NCI-H2081 (cell line): ENCODE measurements at places on chromosomes 6 and 20.

GRCh38 chr6:12613811-12614210 is 102.8 kb upstream of the PHACTR1 start:
- DNase-seq: no peak

DNA sequence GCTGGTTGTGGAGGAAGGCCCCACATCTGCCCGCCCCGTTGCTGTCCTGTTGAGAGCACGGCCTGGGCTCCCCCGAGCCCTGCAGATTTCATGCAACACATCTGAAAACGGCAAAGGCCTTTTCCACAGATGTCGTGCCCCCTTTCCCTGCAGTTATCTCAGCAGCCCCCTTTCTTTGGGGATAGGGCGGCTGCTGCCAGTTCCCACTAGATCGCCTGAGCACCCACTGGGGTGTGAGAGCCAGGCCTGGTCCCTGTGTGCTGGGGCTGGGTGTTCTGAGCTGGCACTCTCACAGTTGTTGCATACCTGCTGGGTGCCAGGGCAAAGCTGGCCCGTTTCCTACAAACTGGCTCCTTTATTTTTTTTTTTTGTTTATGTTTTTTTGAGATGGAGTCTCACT is 12.3 kb upstream of the MTG2 start:
- DNase-seq: no peak

DNA sequence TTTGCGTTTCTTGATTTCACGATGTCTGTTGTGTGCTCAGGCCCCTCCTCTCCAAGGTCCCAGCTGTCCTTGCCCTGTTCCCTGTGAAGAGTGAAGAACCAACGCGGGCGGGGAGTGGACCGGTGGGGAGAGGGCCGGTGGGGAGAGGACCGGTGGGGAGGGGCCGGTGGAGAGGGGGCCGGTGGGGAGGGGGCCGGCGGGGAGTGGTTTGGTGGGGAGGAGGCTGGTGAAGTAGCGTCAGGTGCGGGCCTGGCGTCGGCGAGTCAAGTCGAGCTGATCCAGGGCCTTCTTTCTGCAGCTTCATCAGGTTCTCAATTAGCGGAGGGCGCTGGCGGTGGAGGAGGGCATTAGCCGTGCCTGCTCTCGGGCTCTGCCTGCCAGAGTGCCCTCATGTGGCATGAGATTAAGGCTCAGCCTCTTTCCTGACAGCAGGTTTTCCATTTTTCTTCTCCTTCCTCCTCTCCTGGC is 21.2 kb upstream of the BHLHE23 start:
- no peak for DNase-seq

GRCh38 chr20:3177746-3178485 is 4.6 kb upstream of the LZTS3 start:
- DNase-seq: no peak

DNA sequence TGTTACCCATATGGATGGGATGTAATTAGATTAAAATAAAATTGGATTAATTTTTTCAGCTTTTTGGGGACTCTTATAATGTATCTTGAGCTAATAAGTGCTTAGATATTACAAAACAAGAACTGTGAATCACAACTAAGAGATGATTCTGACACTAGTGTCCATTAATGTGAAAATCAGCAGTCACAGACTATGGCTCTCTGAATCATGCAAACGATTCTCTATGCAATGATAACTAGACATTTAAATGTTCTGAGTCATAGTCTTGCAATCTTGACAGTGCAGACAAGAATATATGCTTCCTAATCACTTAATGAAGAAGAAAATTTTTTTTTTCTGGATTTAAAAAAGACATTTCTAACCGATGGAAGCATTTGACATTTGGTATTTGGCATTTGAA is 82.2 kb upstream of the OPRM1 start:
- no peak for DNase-seq

DNA sequence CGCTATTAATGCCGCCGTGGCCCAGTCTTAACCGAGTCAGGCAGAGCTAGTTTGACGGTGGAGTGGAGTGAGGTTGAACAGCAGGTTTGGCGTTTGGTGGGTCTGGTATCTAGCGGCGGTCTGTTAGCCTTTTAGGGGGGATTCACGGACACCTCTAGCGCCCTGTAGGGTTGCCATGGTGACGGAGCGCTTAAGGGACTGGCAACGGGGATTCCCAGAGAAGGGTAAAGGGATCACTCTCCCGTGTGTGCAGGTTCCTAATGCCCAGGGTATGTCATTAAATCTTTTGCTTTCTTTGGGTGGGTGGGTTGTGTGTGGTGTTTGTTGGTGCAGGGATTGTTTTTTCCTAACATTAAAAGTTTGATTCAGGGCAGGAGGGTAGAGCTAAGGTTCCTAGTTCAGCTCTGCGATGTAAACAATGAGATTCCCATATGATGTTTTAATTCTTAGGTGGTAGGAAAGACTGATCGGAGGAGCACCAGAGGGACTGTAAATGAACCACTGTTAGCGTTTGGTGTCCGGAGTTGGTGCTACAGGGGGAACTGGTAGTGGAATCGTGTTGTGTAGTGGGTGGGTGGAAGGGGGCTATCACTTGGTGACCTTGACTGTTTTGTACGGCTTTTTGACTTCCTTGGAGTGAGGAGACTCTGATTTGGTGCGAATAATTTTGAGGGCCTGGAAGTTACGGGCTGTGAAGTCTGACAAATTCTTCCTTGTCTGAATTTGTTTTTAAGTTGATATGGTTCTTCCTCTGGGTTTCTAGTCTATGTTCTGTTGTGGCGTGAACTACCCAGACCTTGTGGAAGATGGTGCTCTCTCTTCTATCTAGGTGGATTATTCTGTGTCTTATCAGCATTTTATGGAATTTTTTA is 5.0 kb downstream of the BRD2 start:
- DNase-seq: peak; percentile 52

GRCh38 chr6:144402750-144403149 is 117.6 kb downstream of the UTRN start:
- no peak for DNase-seq

- DNase-seq: no peak
Measured at GRCh38 chr6:10300071-10300470, 114.8 kb downstream of the TFAP2A start.

DNA sequence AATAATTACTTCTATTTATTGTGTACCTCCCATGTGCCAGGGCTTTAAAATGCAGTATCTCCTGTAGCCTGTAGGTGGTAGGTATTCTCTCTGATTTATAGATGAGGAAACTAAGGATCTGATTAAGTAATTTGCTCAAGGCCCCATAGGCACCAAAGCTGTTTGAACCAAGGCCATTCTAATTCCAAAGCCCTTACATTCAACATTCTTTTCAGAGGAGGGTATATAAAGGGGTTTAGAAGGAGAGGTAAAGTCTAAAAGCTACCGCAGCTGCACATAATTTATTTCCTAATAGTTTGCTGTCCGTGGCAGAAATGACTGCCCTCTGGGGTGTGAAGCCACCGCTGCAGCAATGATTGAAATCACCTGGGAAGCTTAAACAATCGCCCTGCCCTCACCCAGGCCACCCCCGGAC is 95.0 kb upstream of the FAM8A1 start:
- DNase-seq: no peak

DNA sequence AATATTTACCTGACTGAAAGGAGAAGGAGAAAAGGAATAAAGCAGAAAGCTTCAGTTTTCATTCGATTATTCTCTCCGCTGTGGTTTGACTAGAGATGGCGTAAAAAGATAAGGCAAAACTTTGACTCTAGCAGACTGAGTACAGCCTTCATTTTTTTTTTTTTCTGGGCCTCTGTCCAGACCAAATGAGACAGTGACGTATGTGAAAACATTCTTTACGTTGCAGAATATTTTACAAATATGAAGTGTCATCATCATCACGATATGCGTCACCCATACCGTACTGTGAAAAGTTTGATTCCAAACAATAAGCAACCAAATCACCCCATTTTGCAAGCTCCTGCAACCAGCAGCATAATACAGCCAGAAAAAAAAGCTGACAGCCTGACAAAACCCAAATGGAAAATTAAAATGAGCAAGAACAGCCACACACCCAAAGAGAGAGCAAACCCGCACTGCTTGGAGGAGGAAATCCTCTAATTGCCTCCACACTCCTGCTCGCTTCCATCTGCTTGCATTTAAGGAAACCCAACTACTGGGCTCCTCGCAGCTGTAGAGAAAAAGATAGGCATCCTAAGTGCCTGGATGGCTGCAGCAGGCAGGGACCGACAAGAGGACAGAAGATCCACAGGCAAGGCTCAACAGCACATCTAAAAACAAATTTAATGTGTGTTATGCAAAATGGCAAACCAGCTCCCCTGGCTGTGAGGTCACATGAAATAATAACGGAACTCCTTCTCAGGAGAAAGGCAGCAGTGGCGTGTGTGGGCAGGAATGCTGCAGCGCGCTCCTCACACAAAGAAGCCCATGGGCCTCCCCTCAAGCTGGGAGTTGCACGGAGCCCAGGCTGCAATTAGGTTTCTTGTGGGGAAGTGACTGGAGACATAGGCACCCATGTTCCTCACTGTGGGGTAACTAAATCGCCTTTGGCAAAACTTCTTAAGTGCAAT is 113.1 kb downstream of the FYN start:
- DNase-seq: no peak

- DNase-seq: no peak
Measured at GRCh38 chr6:165515963-165516624, 146.9 kb downstream of the PDE10A start.

GRCh38 chr6:167121335-167121841 is 1.5 kb upstream of the CCR6 start:
- DNase-seq: no peak

- no peak for DNase-seq
Measured at GRCh38 chr6:123925842-123926399, 122.3 kb downstream of the NKAIN2 start.

DNA sequence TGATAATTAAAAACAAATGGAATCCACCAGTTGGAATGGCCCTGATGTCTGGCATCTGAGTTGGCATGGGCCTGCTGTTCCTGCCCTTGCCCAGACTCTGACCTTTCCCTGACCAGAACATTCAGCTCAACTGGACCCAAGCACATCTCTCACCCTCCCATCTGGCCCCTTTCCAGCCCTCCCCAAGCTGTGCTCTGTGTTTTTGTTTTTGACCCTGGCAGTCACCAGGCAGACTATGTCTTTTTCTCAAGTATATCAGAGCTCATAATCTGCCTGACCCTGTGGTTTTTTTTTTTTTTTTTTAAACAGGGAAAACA is 117.6 kb downstream of the TRDN start:
- DNase-seq: no peak

GRCh38 chr6:11848346-11848651 is 69.7 kb upstream of the ADTRP start:
- DNase-seq: no peak

GRCh38 chr6:44135173-44135758 is 7.9 kb downstream of the TMEM63B start:
- DNase-seq: no peak

DNA sequence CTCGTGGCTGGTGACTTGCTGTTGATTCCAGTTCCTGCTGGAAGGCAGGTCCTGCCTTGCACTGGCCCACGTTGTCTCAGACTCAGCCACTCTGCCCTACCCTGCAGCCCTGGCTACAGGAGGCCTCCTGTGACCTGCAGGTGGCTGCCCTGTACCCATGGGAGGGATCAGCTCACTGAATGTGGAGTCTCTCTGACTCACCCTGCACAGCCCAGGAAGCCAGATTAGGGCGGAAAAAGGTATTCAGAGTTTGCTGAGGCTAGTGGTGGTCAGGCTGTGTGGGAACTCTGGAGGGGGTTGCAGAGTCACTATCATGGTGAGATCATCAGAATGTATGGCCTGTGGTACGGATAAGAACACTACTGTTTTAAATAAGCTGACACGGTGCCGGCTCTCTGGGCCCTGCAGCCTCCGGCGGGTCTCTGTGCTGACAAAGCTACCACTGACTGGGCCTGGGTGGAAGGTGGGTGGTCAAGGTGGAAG is 24.7 kb upstream of the PYGB start:
- no peak for DNase-seq

DNA sequence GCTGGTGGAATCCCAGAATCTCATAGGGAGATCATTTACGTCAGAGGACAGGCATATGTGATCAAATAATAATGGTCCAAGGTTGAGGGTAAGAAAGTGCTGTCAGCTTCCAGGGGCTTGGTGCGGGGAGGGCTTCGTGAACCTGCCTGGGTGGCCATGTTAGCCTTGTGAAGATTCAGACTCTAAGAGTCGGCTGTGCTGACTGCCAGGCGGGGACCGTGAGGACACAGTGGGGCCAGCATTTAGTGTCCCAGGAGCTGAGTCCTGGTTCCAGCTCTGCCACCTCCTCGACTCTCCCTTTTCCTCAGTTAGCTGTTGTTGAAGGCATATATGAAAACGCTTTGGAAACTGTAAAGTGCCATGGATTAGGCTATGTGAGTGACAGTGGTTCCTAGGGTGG is 33.5 kb downstream of the VSTM2L start:
- DNase-seq: no peak

GRCh38 chr20:24504331-24505285 is 35.2 kb downstream of the SYNDIG1 start:
- DNase-seq: no peak

DNA sequence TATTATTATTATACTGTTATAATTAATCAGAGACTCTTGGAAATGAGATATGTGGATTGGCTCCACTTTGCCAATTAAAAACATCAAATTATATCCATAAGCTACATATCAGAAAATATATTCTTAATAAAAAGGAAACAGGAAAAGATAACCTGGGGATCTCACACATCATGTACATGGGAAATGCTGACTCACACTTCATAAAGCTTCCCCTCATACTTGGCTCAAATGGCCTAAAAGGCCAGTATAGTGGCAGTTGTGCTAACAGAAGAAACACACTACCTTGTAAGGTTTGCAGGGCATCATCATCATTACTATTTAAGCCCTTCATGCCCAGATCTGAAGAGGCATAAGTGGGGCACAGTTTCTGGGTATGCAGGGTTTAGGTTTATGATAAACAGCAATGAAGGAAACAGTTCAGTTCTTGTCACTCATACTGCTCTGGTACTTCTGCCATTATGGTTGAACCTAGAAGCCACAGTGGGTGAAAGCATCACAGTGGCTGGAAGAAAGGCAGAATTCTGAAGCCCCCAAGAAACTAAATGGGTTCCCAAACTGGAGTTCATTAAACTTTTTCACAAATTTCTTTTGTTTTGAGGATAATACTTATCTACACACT is 60.6 kb downstream of the BTBD9 start:
- no peak for DNase-seq

- DNase-seq: no peak
Measured at GRCh38 chr6:160791459-160791858, 89.4 kb downstream of the PLG start.

DNA sequence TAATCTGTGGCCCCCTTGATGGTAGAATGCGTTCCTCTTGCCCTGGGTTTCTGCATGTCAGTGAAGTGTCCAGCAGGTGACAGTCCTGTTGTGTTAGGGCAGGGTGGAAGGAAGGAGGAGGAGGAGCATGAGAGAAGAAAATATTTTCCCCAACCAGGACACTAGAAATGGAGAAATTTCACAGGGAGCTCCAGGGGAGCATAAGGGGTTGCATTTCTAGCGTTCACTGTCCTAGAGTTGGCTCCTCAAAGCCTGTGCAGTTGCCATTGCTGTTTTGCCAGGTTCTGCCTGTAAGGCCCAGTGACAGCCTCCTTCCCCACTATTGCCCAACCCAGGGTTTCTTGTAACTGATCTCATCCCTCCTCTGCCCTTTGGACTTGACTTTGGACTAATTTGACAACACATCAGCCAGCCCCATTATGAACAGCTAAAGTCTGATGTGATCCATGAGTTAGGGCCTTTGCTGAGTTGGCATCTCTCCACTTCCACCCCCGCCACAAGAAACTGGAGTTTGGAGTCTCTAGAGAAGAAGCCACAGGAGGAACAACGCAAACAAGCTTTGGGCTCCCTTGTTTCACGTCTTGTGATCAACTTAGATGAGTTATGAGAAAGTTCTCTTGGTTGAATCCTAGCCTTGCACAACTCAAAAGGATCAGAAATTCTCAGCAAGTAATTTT is 14.0 kb upstream of the FAM50B start:
- no peak for DNase-seq
